Stimulated activated CD4-positive, alpha-beta T cell treated with anti-CD3 and anti-CD28 coated beads, Interleukin-4, amount 100 ng/mL, for 1 hour (primary cell): ENCODE measurements at places on chromosomes 5 and 9.
A peak's percentile ranks its signal among the peaks of the same experiment; 100 is the strongest.

- DNase-seq = peak; percentile 34
Measured at GRCh38 chr9:38687389-38687842, 32.5 kb downstream of the FAM240B start.

- DNase-seq = peak; percentile 64
Measured at GRCh38 chr9:127905788-127906191, 6.4 kb upstream of the ST6GALNAC6 start.

- no peak for DNase-seq
Measured at GRCh38 chr9:131366761-131367401, 27.0 kb upstream of the PRRC2B start.

DNA sequence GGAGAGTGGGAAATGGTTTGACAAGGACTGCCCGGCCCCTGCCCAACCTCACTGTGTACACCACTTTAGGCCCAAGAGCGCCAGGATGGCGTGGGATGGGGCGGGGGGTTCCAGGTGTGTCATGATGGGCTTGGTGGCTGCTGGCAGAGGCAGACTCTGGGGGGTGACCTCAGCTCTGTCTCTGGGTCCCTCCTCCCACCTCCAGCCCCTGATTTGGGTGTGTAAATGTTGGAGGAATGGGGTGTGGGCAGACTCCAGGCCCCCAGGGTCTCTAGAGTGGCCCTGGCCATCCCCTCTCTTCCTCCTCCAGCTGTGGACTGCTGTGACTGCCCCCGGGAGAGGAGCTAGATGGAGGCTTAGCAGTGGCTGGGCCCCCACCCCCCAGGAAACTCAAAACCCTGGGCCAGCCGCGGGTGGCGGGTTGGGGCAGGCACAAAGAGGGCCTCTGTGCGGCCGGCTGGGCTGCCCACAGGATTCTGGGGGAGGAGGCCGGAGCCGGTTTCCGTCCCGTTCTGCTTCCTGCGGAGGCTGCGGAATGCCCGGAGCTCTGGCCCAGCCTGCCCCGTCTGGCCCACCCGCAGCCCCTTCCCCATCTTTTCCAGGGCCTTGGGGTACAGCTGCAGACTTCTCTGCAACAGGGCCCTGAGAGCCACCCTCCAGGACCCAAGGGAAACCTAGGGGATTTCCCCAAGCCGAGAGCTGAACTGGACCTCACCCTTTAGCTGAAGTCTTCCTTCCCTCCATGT is 23.1 kb downstream of the CXXC5 start:
- DNase-seq = no peak

DNA sequence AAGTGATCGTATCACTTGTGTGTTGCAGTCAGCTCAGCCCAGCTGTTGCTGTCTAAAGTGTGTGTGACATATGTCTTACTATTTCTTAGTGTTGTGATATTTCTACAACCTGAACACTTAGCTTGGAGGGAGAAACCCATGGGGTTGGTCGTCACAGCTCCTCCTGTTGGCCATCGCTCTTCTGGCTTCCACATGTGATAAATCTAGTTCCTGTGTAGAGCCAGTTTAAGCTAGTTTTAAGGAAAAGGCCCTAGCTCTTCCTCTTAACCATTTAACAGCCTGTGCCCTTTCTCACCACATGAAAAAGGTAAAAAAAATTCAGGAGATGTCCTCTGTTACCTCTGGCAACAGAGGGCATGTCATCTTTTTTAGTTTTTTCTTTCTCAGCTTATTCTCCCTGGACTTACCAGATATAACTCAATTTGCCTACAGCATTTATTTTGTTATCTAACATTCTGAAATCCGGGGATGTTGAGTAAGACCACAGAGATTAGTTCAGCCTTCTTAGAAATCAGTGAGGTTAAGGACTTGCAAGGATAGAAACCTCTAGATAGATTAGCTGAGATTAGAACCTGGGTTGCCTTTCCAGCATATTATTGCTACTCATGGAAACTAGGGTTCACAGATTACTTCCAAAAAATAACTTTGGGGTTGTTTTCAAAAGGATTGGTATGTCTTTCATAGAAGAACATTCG is 100.4 kb downstream of the GAPVD1 start:
- DNase-seq = no peak

GRCh38 chr9:37801959-37802711 is 1.5 kb downstream of the DCAF10 start:
- no peak for DNase-seq

DNA sequence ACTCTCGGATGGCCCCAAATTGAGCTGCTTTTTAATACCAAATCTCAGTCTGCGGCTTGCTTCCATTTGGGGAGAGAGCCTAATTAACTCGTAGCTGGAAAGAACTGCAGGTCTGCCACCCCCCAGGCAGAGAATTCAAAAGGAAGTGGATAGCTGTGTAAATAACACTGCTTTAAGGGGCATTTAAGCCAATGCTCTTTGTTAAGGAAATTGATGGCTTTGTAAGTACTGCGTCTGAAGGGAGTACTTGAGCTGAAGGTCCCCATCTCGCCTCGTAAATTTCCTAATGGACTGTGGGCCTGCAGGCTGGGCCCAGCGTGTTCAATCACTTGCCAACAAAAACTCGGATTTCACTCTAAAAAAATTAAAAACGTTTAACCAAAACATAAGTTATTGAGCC is 132.7 kb downstream of the PAPPA start:
- no peak for DNase-seq

DNA sequence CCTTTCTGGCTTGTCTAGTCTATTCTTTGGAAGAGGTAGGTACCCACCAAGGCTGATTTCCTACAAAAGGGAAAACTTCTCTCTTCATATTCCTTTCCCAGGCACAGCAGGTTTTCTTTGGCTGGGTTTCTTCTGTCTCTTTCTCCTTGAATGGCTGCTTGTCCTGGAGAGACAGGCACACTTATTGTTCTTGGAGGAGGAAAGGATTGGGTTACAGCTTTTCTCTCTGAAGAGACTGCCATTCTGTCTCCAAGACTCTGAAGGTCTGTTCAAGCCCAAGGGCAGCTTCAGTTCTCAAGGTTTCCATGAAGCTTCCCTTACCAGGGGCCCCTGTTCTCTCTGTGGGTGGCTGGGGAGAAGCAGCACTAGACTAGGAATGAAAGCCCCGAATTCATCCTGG is 33.9 kb downstream of the ACTBL2 start:
- DNase-seq = no peak

DNA sequence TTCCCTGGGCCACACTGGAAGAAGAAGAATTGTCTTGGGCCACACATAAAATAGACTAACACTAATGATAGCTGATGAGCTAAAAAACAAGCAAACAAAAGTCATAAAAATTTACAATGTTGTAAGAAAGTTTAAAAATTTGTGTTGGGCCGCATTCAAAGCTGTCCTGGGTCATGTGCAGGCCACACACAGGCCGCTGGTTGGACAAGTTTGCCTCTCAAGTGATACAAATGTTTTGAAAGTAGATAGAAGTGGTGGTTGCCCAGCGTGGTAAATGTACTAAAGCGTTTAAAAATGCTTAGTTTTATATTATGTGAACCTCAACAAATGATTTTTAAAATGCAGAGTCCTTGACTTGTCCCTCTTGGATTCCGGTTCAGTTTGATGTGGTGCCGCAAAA is 94.9 kb upstream of the TBCA start:
- DNase-seq = no peak

DNA sequence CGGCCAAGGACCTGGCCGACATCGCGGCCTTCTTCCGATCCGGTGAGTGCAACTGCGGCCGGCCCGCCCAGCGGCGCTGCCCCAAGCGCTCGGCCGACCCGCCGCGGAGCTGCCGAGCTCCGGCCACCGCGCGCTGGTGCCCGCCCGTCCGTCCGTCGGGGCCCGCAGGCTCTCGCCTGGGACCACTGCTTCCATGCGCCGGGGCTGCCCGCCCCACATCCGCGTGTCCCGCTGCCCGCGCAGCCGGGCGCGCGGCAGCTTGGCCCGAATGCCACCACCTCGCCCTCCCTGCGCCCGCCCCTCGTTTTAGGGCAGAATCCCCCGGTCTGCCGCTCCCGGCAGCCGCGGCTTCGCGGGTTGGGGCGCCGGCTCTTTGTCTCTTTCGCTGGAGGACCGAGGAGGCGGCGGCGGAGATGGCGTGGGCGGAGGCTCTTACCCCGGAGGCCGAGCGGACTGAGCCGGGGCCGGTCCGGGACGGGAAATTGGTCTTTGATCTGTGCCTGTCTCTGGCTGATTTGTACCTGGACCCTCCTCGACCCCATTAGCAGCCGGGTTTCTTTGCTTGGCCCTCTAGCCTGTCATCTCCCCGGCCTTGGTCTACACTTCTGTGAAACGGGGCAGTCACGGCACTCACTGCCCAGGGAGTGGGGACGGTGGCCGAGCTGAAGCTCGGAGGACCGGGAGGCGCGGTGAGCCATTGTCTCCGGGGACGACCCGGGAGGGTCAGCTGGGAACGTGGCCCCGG is 871 bp downstream of the TRIO start:
- peak; percentile 35 for DNase-seq

DNA sequence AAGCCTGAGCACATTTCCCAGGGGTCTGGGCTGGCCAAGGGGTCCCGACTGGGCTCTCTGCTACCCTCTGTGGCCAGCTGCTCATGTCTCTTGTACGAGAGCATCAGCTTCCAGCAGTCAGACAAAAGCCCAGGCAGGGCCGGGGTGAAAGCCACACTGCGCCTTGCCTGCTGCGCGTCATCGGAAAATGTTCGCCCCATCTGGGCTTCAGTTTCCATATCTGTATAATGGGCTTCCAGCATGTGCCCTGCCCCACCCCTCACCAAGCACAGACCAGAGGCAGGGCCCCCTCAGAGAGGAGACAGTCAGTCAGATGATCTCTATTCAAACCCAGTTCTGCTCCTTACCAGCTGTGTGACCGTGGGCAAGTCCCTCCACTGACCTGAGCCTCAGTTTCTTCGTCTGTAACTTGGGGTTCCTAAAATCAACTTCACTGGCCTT is 8.0 kb upstream of the GRHPR start:
- DNase-seq = no peak

DNA sequence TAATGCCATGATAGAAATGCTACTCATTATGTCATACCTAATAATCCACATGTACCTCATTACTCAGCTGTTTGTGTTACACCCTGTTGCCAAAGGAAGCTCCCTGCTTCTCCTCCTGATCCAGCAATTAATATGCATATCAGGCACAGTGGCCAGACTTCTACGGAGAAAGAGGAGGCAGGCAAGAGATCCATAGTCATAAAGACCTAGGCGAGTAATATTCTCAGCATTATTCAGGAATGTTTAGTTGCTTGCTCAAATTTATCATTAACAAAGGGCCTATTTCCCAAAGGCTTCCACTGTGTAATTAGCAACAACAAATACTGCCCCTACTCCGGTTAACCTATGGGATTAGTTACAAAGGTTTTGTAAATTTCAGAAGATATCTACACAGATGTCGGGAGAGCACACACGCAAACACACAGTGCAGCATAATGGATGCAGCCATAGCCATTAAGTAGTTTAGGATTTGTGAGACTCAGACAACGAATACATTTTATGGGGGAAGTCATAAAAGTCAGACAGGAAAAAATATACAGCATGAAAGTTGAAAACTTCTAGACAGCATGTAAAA is 192.6 kb downstream of the EFNA5 start:
- no peak for DNase-seq

DNA sequence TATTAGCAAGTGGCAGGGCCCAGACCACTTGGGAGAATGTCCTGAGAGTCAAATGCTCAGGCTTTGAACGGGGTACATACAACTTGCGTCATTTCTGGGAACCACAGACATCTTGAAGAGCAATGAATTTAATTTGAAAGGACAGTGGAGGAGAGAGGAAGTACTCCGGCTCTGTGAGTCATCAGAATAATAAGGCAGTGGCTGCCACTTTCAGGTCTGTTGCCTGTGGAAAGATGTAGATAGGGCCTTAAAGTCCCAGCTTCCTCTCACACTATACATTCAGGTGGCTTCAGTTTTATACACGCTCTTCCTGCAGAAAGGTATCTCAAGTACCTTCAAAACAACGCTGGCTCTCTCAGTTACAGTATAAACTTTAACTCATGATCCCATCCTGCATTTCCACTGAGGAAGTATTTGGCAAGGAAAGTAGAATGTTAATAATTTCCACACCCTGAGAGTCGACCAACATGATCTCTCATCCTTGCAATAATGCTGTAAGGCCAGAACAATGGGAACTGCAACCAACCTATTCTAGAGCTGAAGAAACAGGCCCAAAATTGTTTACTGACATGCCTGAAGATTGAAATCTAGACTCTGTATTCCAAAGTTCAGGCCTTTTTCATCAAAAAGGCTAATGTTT is 6.8 kb upstream of the PRUNE2 start:
- DNase-seq = no peak

DNA sequence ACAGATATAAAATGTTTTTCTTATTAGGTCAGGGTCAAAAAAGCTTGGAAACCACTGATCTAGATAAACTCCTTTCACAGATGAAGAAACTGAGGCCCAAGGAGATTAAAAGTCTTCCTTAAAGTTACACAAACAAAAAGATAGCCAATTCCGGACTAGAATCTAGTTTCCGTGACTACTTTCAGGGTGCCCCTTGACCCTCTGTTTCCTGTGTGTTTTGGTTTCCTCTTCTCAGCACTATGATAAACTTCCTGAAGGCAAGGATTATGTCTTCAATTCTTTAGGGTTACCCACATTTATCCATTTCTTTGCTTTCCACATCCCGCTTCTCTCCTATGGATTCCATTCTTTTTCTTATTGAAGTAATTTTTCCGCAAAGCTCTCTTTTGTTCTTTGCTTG is 83.1 kb downstream of the ADAMTS12 start:
- DNase-seq = no peak

- no peak for DNase-seq
Measured at GRCh38 chr9:93129691-93130500, 4.2 kb downstream of the NINJ1 start.

- no peak for DNase-seq
Measured at GRCh38 chr5:102807878-102808502, 52.9 kb downstream of the PAM start.

DNA sequence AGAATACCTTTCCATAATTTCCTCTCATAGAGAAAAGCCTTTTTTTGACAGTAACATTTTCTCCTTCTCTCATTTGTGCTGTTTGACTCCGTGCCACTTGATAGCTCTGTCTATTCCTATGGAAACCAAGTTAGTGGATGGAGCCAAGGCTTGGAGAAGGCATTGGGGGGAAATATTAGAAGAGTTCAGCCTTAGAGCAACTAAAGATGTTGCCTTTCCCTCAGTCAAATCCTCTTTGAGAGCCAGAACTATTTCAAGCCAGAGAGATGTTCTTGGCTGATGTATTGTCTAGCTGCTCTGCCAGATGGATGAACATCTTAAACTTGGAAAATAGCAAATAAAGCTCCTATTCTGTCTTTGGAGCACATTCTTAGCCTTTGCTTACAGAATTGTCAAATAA is 112.4 kb downstream of the INVS start:
- DNase-seq = no peak
